ENCODE measurements at places on chromosomes 1 and 21.

DNA sequence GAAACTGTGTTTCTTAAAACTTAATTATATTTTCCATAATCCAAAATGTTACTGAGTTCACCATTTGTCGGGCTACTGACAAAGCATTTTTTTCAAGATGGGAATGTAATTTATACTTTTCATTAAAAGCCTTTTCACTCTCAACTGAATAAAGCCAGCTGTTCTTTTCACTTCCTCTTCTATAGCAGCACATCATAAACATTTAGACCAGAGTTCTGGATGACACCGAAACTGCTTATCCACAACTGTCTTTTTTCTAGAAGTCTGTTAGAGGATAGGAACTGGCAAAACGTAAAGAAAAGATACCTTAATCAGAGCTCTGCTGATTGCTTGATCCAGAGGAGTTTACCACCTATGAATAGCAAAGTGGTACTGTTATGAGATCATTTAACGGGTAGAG, 594.7 kb downstream of the ADGRL2 start:
- DNase-seq: no peak

- DNase-seq: no peak
Measured at GRCh38 chr1:85328713-85329397, 52.4 kb upstream of the BCL10 start.

DNA sequence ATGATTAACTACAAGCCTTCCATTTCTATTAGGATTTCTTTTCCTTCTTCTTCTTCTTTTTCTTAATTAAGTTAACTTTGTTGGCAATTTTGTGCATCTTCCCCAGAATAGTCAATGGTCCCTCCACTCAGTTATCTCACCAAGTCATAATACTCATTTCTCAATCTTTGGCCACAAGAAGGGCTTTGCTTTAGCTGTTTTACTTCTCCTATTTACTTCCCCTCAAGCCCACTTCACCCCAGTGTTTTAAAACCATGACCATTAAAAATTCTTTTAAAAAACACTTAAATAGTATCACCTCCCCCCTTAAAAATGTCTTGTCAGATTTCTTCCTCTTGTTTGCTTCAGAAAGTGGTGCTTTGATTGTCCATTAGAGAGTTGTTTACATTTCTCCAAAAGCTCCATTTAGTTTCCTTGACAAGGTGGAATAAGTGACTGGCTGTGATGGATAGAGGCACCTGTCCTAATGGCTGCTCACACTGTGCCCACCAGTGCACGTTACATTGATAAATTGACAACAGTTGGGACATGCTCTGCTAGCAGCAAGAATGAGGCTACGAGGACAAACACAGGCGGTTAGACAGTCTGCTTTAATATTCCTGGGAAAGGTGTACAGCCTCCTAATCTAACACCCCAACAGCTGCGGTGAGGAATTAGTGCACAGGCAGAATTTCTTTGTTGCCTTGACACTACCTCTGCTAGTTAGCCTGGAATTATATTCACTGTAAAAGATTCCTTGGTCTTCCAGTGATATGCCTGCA, 354.7 kb downstream of the LMO4 start:
- DNase-seq: no peak

- DNase-seq: no peak
Measured at GRCh38 chr1:232883992-232884661, 66.3 kb upstream of the NTPCR start.

DNA sequence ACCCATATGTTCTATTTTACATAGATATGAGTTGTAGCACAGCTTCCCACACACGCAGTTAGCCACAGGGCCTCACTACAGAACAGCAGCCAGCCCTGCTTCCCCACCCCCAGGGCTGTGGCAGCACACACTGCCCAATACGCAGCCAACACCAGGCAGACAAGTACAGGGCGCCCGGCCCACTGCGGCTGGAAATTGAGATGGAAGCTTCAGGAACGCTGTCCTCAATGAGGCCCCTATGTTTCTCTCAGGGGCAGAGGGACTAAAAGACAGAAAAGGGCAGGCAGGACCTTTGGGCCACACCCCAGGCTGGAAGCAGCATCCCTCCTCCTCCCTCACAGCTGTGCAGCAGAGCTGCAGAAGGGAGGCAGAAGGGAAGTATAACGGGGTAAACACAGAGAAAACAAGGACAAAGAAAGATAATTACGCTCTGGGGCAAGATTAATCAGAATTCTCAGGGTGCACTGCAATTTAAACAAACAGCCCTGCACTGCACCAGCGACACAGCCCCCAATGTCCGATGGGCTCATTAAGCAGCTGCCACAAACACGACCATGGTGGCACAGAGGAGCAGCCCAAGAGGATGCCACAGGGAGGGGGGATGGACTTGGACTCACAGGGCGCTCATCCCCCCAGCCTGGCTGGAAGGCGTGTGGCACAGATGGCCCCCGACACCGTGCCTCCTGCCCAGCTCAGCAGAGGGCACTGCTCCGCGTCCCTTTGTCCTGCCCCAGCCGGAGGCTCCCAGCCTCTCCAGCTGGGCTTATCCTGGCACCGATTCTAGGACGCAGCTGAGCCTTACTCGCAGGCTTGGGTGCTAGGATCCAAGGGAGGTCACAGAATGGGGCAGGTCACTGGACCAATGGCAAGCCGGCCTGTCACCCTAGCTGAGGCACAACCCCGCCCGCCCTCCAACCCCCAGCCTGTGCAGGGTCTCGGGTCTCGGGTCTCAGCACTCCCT, 14.2 kb downstream of the WDR4 start:
- DNase-seq: no peak

DNA sequence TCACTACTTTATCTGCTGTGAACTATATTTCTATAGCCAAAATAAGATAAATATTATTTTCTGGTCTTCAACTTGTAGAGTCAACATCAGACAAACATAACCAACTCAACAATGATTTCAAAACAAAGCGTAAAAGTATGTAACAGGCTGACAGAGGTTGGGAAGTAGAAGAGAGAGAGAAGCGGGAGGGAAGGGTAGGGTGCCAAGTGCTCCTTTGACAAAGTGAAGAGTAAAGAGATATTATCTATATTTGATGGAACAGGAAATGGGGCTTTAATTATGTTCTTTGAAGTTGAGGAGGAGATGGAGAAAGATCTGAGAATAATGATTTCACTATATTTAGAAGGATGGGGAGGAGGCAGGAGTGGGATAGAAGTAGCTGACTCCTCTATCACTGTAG, 70.1 kb downstream of the DNTTIP2 start:
- DNase-seq: no peak

Data from activated CD8-positive, alpha-beta memory T cell treated with anti-CD3 and anti-CD28 coated beads for 24 hours (primary cell).